ENCODE measurements at places on chromosomes 2 and 18.
A peak's percentile ranks its signal among the peaks of the same experiment; 100 is the strongest.

GRCh38 chr18:27808683-27809082, 368.2 kb downstream of the CDH2 start:
- no peak for DNase-seq

DNA sequence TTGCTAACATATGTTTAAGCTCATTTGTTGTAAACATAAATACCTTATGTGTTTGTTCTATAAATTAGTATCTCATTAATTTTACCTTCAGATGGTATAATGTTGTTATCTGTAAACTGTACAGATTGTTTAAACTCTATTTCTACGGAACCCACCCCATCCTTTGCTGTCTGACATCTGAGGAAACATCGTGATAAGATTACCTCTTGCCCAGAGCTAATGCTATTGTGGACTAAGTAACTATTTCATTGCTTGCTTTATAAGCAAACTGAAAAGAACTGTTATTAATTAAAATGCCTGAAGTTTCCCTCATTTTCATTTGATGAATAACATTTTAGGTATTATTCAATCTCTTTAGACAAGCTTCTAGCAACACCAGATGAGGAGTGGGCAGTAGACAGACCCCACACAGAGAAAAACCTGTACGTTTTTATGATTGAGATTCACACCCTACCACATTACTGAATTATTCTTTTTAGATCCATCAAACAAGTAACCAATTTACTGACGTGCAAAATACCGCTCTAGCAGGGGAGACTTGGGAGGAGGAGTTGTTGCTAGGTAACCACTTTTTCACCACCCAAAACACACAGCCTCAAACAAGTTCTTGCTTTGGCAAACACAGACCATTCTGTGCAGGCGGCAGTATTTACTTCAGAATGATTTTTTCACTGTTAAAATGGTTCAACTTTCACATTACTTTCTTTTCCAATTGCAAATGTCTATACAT, 1.9 kb upstream of the SYT4 start:
- DNase-seq: peak; percentile 95

GRCh38 chr2:33208400-33208799, 261.6 kb downstream of the LTBP1 start:
- DNase-seq: no peak

- DNase-seq: no peak
Measured at GRCh38 chr2:106708209-106708608, 177.8 kb downstream of the ST6GAL2 start.

- no peak for DNase-seq
Measured at GRCh38 chr2:230666885-230667712, 45.5 kb upstream of the CAB39 start.

DNA sequence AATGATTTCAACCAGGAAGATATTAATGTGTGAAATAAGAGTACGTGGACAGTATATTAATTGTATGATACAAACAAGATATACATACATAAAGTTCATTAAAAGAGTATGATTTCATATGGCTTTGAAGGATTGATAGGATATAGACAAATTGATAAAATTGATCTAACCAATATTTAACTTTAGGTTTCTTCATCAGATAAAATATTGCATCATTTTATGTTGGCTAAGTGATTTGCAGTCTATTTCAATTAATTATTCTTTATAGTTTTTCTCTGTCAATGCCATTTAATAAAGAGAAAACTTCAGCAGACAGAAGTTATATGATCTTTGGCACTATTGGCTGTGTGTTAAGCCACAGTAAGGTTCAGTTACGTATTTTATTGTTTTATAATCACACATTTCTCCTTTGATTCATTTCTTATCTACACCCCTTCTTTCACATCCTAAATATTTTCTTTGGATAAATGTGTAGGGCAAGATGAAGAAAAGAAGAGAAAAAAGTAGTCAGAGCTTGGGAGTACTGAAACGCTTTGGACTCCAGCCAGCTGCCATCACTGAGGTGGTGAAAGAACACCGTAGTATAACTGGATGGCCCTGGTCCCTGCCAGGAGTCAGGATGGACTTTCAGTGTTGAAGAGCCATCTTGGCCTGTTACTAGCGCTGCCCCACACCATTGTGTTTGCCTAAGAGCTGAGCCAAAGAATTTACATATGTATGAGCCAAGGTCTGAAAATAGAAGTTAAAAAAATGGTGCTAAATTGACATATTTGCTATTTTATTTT, 9.8 kb upstream of the CPS1 start:
- DNase-seq: no peak

GRCh38 chr2:148721520-148721931, 77.0 kb downstream of the EPC2 start:
- DNase-seq: no peak

GRCh38 chr2:143792602-143793001, 663.4 kb downstream of the ARHGAP15 start:
- peak; percentile 5 for DNase-seq

DNA sequence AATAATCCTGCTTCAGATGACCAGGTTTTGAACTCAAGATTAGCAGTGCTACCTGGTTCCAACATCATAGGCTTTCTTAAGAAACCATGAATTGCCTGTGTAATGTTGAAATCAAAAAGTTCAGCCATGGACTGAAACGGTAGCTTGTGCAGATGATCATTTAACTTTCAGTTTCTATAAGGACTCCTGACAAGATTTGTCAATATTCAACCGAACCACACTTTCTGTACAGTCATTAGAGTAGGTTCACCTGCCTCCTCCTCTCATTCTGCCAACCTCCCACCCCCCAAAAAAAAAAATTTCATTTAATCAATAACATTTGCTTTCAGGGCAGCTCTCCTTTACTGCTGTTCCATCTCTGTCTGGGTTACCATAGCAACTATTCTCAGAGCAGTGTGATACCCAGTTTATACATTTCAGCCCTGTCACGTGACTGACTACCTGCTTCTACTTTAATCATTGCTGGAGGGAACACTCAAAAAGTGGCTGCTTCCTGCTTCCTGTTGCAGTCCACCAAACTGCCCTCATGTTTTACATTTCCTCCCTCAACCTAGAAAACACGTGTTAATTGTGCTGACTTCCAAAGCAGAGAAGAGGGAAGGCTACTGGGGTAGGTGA, 275.5 kb downstream of the SS18 start:
- no peak for DNase-seq

DNA sequence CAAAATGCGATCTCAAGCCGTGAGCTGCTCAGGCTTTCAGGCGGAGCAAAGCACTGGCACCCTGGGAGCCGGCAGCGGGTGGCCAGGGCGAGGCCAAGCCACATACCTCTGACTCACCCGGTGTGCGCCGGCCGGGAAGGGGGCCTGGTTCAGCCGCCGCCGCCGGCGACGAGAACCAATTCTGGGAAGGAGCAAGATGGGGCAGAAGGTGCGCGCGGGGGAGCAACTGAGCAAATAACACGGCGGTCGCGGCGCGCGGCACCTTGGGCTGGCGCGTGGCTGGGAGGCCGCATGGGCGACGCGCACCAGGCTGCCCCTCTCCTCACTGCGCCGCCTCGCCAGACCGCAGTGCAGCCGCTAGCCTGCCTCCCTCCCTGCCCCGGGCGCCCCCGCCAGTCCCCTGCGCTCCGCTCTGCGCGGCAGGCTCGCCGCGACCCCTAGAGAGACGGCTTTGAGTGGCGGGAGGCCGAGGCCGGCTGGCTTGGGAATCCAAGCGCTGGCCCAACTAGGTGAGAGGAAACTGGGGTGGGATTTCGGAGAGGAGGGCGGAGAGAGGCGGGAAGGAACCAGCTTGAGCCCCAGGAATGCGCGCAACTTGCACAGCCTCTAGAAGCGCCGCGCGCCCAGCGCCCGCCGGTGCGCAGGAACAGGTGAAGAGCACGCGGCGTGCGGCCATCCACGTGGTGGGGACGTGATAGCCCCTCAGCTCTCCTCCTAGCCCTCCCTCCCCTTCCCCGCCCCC, 3.2 kb downstream of the NRP2 start:
- DNase-seq: no peak

DNA sequence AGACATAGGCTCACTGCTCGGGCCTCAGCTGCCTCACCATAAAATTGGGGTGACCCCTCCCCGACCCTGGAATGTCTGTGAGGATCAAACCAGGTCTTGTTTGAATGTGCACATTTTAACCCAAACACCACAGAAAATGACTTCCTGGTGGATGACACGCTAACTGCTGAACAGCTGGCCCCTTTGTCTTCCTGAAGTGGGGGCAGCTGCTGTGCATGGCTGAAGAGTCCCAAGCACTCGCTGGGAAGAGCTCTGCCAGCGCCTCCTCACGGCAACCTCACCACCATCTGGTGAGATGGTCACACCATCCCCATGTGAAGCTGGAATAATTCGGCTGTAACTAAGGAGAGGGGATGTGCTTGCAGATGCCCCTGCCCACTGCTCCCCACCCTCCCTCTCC, 34.0 kb downstream of the AQP12A start:
- DNase-seq: peak; percentile 0

DNA sequence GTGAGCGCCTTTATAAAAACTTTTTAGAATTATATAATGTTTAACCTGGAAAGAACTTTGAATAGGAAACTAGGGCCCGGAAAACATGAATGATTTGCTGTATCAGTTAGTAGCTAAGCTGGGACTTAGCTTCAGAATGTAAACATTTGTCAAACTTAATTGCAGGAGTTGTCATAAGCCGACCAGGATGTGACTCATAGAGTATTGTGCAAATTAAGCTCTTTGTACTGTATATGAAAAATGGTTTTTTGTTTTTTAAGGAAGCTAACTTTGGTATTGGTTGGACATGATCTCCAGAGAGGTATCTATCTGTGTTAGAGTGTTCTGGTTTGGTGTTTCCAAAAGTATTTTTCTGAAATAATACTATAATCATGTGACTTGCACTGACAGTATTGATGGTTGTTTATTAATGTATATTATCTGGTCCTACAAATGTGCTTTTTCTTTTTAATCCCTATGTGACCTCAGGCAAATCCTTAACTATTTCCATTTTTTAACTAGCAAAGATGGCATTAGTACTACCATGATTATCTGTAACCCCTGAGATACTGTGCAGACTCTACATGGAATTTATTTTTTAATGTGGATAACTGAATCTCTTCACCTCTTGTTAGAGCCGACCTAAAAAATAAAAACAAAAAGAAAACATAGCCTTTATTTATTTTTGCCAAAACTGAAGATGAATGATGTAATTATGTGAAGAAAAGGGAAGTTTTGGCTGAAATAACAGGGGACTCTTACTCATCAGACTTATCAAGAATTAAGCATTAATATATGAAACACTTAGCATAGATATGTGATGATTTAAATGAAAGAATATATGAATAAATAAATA, 11.7 kb downstream of the YIPF4 start:
- DNase-seq: no peak

DNA sequence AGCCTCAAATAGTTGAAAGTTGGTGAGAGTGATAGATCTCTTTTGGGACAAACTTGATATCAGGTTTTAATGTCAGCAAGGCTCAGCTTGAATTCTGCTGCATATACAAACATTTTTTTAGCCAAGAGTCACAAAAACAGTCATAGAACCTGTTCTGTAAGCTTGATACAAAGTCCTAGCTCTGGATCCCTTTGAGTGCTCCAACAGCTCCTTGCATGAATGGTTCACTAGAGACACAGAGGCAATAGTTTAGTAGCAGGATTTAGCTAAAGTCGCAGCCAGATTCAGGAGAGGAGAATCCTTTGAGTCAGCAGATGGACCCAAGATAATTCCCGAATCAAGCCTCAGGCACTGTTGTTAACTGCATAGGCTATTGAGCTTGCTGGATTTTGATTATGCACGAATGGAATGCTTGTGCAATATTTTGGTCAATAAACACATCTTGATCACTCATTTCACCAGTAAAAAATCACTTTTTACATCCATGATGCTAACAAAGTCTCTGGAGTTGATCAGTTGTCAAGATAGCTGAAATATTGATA, 148.6 kb downstream of the KLHL14 start:
- DNase-seq: no peak

GRCh38 chr2:239081622-239082021, 233.7 kb downstream of the TWIST2 start:
- DNase-seq: no peak

GRCh38 chr2:64661741-64662169, 8.0 kb upstream of the SERTAD2 start:
- no peak for DNase-seq

- no peak for DNase-seq
Measured at GRCh38 chr2:157848213-157848612, 27.9 kb downstream of the ACVR1 start.

- no peak for DNase-seq
Measured at GRCh38 chr18:48018851-48019250, 88.4 kb upstream of the SMAD2 start.

GRCh38 chr2:157182834-157183396, 74.6 kb upstream of the GALNT5 start:
- no peak for DNase-seq

- no peak for DNase-seq
Measured at GRCh38 chr18:37180086-37180485, 351.2 kb downstream of the KIAA1328 start.

DNA sequence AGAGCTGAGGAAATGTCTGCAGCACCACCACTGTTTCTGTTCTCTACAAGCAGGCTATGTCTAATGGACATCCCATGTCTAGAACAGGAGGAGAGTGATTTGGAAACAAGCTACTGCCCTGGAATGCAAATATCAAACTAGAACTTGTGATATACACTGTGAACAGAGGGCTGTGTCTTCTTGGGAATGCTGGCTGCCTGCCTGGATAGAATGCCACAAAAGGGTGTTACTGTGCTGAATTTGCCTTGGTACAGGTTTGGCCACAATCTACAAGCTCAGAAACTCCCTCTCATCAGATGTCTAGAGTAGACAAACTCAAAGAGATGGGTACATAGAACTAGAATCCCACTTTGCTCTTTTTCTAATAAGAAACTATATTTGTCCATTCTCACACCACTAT, 170.5 kb downstream of the NYAP2 start:
- no peak for DNase-seq

DNA sequence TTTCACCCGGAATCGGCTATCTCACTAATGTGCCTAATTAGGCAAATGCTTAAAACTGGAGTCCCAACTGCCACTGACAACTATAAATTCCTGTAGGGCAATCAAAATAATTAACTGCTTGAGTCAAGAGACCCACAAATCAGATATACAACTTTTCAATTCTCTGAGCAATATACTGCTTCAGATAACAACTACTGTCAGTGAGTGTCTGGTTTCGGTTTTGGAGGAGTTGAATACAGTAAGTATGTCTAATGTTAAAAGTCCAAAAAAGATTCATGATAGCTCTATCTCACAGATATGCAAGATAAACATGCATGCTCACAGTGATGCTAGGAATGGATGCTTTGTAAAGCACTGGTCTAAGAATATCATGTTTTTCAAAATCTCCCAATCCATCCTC, 283.3 kb downstream of the NRXN1 start:
- no peak for DNase-seq

Measured in NCI-H774 (cell line).